ENCODE measurements at places on chromosomes 5 and 9.

- no peak for DNase-seq
Measured at GRCh38 chr5:126624534-126624933, 23.8 kb downstream of the PHAX start.

DNA sequence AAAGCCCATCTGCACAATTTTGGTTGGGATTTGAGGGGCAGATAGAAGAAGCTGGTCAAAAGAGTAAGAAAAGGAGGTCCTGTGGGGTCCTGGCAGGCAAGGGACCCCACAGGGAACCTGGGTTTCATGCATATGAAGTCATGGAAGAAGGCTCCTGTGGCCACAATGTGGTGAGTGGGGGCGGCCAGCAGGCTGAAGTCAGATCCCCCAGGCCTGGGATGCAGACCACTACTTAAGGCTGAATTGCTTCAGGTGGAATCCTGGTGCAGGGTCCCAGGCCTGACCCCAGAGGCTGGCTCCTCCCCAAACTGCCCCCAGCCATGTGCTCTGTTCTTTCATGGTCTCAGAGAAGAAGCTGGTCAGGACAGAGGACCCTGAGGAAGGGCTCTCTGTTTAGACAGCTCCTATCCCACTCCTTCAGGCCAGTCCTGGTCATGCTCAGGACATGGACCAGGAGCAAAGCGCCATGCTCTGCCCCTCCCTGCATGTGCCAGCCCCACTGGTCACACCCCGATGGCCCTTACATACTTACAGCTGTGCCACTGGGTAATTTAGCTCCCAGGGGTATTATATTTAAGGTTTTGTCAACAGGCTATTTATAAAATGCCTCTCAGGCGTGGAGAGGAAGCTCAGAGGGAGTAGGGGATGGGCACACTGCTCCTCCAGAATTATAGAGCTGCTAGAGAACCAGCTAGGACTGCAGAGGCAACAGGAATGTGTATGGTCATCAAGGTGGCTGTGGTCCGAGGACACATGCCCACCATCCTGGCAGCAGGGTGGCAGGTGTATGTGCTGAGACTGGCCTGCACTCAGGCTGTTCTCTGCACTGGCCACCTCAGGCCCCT, 33.4 kb downstream of the C5orf15 start:
- DNase-seq: no peak

DNA sequence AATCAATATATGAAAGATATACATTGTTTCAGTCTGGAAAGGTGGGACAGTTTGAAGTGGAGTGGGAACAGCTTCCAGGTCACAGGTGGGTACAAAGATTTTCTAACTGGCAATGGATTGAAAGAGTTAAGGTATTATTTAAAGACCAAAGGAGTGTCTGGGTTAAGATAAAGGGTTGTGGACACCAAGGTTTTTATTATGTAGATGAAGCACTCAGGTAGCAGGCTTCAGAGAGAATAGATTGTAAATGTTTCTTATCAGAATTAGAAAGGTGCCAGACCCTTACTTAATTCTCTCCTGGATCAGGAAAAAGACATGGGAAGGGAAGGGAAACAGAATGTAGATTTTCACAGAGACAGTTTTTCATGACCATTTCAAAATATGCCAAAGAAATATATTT, 1174.8 kb downstream of the MAT2B start:
- no peak for DNase-seq

DNA sequence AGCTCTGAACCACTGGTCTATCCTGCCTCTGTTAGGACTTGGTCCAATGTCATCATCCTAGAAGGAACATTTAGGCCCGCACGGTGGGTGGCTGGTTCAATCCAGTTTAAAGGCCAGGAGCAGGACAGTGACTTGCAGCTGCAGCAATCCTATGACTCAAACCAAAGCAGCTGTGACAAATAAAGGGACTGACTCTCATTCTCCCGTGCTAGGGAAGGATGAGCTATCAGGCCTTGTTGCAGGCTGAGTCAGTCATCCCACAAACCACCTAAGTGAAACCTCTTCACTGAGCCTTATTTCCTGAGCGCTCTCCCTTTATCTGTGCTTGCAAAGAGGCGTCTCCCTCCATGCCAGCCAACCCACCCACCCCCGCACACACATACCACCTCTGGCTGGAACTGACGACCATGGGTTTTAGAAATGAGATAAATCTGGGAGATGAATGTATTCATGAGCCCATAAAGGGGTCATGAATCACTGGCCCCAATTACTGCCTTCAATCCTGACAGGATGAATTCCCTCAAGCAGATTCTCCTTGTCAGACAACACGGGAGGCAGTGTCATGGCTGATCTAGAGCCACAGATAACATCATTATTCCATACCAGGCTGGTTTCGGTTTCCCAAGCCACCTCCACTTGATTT, 93.4 kb downstream of the KCNIP1 start:
- DNase-seq: no peak

DNA sequence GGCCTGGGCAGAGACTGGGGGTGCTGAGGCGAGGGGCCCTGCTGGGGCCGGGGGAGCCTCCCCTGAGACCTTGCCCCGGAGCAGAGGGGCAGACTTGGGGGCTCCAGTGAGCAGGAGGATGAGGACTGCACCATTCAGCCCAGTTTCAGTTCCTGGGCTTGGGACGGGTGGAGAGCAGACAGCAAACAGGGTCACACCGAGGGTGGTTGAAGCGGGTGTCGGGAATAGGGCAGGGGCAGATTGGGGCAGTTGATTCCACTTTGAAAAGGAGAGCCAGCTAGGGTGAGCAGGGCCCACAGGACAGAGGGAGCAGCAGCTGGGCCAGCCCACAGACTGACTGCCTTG, 4.5 kb downstream of the GRK6 start:
- DNase-seq: no peak

- no peak for DNase-seq
Measured at GRCh38 chr9:112091810-112092209, 83.3 kb downstream of the SUSD1 start.

DNA sequence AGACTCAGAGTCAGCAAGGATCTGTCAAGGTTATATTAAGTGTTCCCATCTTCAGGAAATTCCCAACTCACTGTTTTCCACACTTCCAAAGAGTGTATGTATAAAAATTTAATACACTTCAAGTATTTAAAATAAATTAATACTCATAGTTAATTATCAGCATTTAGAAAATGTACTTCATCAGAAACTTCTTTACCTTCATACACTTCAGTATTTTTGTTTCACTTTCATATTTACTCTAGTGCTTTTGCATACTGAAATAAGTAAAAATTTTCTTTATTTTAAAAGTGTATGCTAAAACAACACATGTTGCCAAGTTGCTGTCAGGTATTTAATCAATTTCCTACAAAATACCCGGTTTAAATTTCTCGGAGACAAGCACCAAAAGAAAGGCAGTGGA, 16.5 kb downstream of the RICTOR start:
- DNase-seq: no peak

- no peak for DNase-seq
Measured at GRCh38 chr5:67019065-67019845, 177.3 kb downstream of the CD180 start.

GRCh38 chr5:150637245-150638052, 3.0 kb upstream of the SYNPO start:
- DNase-seq: no peak

DNA sequence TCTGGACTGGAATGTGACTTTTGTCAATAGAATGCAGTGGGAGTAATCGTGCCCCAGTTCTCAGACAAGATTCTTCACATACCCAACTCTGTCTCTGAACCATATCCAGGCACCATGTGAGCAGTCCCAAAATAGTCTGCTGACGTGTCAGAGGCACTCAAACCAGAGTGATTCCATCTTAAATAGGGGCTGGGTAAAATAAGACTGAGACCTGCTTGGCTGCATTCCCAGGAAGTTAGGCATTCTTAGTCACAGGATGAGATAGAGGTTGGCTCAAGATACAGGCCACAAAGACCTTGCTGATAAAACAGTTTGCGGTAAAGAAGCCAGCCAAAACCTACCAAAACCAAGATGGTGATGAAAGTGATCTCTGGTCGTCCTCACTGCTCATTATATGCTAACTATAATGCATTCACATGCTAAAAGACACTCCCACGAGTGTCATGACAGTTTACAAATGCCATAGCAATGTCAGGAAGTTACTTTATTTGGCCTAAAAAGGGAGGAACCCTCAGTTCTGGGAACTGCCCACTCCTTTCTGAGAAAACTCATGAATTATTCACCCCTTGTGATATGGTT, 16.9 kb upstream of the PLCXD3 start:
- no peak for DNase-seq

- DNase-seq: no peak
Measured at GRCh38 chr5:171888051-171888481, 102.4 kb downstream of the SMIM23 start.

GRCh38 chr9:106023455-106023854, 329.1 kb downstream of the TMEM38B start:
- DNase-seq: no peak

DNA sequence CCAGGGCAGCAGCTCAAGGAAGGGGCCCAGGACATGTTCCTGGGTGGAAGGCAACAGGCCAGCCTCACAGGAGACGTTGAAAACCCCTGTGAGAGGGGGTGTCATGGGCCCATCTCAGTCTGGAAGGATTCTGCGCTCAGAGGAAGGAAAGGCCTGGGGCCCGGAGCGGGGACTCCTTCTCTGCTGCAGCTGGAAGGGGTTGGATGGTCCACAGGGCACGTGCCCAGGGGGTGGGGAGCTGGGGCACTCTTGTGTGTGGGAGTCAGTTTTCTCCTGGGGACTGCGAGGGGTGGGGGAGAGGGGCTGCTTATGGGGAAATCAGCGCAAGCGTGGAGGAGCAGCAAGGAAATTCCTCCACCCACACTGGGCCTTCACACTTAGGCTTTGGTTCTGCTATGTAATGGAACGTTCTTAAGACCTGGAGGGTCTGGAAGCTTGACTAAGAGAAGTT, 2.9 kb upstream of the LPCAT1 start:
- DNase-seq: no peak

DNA sequence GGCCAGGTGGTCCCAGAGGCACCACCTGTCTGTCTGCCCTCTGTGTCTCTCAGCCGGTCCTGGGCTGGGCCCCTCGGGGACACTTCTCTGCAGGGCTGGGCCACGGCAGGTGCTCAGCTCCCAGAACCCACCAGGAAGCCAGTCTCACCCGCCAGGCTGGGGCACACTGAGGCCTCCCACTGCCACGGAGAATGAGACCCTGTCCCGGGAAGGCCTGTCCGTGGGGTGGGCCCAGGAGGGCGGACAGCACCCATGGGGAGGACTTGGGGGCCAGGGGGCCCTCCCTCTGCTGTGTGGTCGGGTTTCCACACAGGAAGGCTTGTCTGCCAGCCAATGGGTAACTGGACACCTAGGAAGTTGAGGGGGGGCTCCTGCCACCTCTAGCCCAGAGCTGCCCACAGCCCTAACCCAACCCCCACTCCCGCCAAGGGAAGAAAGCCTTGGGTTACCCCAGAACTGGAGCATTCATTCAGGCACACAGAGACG, 4.1 kb upstream of the TUBB4B start:
- DNase-seq: no peak

- DNase-seq: no peak
Measured at GRCh38 chr9:87580941-87581438, 83.3 kb downstream of the DAPK1 start.

- DNase-seq: no peak
Measured at GRCh38 chr5:179766021-179766725, 27.6 kb upstream of the LTC4S start.

DNA sequence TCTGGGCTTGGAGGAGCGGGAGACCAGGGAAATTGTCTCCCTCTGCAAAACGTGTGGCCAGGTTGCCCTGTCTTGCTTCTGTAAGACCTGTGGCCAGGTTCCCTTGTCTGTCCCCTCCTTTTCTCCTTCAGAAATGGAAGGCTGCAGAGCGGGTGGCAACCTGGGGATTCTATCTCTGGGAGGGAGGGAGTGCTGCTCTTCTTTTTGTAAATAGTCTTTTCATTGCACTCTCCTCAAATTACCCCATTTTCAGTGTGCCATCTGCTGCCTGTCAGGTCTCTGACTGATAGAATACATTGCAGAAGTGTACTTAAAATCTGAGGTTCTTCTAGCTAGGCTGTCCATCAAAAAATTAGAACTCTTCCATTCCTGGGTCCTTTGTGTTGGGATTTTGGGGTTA, 126.0 kb downstream of the GABRB2 start:
- DNase-seq: no peak

DNA sequence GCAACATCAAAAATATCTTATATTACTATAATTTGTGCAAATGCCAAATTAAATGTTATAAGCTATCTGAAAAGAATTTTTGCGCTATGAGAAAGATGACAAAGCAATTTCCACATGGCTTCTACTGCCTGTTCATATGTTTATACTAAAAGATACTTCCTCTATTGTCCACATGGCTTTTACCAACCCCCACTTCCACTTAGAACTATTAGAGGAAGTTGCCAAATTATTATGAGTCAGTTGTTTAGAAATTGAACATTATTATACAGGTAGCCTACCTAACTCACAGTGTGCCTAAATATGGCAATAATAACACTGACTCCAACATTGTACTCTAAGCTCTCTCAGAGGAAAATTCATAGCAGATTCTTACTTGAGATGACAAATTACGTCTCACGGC, 37.6 kb upstream of the SLC27A6 start:
- no peak for DNase-seq

DNA sequence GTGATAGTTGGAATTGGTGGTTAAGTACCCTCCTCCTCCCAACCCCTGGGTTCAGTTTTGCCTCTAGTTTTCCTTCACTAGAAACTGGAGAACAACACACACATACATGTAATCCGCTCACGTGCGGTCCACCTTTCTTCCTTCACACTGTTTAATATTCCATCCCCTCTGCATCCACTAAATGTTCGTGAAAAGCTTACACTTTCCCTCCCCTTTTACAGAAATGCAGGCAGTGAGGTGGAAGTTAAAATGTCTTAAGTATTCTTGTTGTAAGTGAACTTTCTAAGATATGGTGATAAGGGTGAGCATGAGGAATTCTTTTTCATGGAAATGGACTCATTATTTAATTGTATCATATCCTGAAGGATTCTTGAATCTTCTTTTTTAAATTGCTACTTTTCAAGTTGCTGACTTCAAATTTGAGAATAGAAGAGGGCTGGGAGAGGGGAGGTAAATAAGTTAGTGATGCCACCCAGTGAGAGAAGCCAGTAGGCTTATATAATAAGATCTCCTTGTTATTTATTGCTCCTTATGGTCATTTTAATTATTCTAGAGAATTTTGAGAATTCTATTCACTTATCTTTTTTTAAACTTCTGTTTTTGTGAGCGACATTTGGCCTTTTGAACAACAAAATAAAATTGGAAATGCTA, 90.2 kb downstream of the TLE4 start:
- DNase-seq: no peak

DNA sequence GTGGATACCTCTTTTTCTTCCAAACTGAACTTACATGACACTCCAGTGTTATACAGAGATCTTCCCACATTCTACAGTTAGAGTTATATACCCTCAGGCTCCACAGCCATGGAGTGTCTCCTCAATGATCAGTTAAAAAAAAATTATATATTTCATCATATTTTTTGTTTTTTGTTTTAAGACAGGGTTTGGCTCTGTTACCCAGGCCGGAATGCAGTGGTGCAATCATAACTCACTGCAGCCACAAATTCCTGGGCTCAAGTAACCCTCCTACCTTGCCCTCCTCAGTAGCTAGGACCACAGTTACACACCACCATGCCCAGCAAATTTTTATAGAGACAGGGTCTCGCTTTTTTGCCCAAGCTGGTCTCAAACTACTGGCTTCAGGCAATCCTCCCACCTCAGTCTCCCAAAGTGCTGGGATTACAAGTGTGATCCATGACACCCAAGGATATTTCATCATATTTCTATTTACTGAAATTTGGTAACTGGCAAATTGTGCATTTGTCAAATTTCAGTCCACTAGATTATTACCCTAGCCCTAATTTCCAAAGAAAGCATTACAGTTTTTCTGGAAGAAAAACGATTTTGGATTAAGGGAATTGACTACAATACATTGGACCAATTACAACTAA, 18.1 kb upstream of the SCAI start:
- DNase-seq: no peak

Measured in T-helper 1 cell (primary cell).